ENCODE measurements at places on chromosomes 11 and 22. TPM values are rescaled to one million over a fixed set of nuclear protein-coding genes. Genes with fewer than 3 reads are reported as not detected.
A peak's percentile ranks its signal among the peaks of the same experiment; 100 is the strongest.

- no peaks in the 10 kb centered on the region for H3K27me3 ChIP-seq
- no peak overlapping the region for H3K4me3 ChIP-seq
Measured at GRCh38 chr11:15216678-15217077, 102.0 kb downstream of the INSC start.

DNA sequence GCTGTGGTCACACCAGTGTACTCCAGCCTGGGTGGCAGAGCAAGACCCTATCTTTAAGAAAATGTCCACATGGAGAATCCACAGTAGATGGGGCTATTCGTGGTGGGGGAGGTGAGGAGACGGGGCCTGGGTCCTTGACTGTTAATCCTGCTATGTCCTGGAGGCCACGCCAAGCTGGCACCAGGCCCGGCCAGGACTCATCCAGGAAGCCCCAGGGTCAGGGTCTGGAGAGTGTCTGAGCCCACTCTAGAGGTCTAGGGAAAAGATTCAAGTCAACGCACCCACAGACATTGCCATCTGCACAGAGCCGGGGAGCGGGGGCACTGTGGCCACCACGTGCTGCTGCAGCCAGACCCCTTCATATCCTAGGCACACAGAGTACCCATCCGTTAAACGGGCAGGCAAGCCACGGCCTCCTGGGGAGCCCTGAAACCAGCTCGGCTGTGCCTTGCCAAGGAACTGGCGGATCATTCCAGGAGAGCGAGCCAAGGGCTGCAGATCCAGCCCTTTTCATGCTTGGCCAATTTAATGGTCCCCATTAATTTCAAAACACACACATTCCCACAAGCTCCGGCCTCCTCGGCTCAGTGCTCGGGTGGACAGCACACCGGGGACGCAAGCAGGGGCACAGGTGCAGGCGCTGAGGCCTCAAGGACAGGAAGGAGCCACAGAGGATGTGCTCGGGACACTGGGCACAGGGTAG, 24.7 kb downstream of the MACROD1 start:
- peaks cover 9% of the 10 kb centered on the region for H3K4me1 ChIP-seq
- H3K36me3 ChIP-seq: no peaks in the 10 kb centered on the region
- H3K27ac ChIP-seq: no peak overlapping the region
- H3K4me3 ChIP-seq: no peak overlapping the region
- no peak for DNase-seq

GRCh38 chr11:69867076-69868005, 48.1 kb upstream of the FGF3 start:
- no peak overlapping the region for H3K4me3 ChIP-seq
- H3K4me1 ChIP-seq: no peaks in the 10 kb centered on the region
- DNase-seq: no peak
- no peak overlapping the region for H3K27ac ChIP-seq

SYCE3 gene
- 2.0 TPM for total RNA-seq

OR4D5 gene
- total RNA-seq: not detected

GRCh38 chr11:35563484-35564244, 38.2 kb upstream of the PAMR1 start:
- no peak overlapping the region for H3K4me3 ChIP-seq
- DNase-seq: no peak
- H3K27me3 ChIP-seq: peaks cover 27% of the 10 kb centered on the region
- no peaks in the 10 kb centered on the region for H3K36me3 ChIP-seq
- no peak overlapping the region for H3K27ac ChIP-seq
- no peaks in the 10 kb centered on the region for H3K4me1 ChIP-seq

DNA sequence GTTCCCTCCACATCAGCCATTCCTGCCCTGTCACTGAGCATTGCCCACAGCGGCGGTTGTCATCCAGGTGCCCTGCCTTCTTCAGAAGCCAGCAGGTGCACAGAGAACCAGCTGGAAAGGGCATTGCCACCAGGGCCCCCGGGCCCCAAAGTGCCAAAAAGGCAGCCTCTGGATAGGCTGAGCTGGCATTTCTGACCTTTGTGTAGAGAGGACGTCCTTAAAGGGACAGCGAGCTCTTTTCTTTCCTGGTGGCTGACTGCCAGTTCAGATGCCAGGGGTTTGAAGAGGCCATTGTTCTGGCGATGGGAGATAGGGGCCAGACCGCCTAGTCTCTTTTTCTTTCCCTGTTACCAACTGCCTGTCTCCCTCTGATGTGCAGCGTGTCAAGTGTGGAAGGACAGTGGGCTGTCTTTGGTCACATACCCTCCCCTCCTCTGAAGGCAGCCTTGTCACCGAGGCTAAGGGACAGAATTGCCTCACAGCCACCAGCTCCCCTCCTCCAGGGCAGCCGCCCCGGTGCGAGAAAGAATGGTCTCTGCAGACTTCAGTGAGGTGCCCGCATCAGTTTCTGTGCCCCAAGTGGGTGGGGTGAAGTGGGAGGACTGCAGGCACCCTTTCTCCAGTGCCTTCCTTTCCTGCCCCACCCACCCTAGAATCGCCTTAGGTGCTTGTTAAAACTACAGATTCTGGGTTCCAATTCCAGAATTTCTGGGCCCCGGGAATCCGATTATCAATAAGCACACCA, 109.6 kb downstream of the SCN3B start:
- no peak for DNase-seq
- H3K36me3 ChIP-seq: peaks cover 3% of the 10 kb centered on the region
- H3K4me3 ChIP-seq: no peak overlapping the region
- no peak overlapping the region for H3K27ac ChIP-seq
- no peaks in the 10 kb centered on the region for H3K27me3 ChIP-seq
- H3K4me1 ChIP-seq: peaks cover 15% of the 10 kb centered on the region

DNA sequence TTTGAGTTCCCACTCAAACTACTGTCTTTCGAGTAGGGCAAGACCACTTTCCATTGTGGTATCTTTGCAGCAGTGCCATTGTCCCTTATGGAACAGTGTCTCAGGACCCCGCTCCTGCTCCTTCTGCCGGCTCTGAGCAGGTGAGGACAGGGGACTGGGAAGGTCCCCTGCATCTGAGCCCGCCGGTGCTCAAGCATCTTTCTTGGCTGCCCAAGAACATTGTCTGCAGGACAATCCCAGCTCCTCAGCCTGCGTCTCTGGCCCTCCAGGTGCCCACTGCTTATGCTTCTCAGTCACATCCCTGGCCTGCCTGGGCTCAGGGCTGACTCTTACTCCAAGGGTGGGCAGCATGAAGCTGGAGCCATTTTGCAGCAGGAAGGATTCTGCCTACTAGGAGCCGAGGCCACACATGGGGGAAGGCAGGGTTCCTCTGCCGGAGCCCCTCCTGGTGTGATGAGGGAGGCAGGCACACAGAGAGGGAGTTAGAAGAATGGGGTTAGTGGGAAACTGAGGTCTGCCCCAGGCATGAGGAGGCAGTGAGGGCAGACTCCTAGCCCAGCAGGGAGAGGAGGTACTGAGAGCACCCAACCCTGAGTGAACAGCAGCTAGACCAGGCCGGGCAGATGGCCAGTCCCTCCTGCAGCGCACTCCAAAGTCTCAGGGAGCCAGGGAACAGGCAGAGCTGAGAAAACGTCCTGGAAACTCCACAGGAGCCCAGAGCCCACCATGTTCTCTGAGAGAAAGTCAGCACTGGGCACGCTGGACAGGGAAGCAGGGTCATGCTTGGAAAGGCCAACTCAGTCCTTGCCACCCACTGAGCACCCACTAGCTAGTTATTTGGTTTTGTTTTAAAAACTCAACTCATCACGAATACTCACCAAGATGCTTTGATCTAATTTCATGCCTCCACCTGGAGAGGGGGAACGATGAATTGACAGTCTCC, 7.5 kb upstream of the PPARA start:
- no peak overlapping the region for H3K27ac ChIP-seq
- H3K36me3 ChIP-seq: no peaks in the 10 kb centered on the region
- DNase-seq: no peak
- no peaks in the 10 kb centered on the region for H3K4me1 ChIP-seq

DNA sequence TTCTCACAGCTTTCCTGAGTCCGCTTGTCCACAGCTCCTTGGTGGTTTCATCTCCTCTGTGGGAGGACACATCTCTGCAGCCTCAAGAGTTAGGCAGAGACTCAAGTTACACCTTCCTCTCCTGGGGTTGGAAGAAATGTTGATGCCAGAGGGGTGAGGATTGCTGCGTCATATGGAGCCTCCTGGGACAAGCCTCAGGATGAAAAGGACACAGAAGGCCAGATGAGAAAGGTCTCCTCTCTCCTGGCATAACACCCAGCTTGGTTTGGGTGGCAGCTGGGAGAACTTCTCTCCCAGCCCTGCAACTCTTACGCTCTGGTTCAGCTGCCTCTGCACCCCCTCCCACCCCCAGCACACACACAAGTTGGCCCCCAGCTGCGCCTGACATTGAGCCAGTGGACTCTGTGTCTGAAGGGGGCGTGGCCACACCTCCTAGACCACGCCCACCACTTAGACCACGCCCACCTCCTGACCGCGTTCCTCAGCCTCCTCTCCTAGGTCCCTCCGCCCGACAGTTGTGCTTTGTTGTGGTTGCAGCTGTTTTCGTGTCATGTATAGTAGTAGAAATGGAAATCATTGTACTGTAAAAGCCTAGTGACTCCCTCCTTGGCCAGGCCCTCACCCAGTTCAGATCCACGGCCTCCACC, 11.7 kb downstream of the RASD2 start:
- no peak overlapping the region for H3K27ac ChIP-seq
- peaks cover 14% of the 10 kb centered on the region for H3K4me1 ChIP-seq
- no peak overlapping the region for H3K4me3 ChIP-seq
- H3K27me3 ChIP-seq: no peaks in the 10 kb centered on the region
- DNase-seq: peak; percentile 92

DNA sequence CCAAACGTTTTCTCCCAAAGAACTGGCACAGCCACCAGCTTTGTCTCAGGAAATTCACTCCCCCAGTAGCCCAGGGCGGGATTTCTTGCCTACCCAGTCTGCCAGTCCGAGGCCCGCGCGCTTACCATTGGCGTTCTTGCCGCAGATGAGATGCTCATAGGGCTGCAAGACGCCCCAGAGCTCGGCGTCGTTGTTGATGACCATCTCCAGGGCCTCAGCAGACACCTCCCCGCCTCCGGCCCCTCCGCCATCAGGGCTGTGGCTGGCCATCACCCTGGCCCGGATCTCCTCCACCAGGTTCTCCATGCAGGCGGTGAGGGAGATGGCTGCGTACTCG, 1.3 kb downstream of the ABTB2 start:
- H3K27me3 ChIP-seq: peaks cover 29% of the 10 kb centered on the region
- peak overlapping the region; percentile 76 for H3K4me3 ChIP-seq
- peaks cover 20% of the 10 kb centered on the region for H3K4me1 ChIP-seq
- H3K36me3 ChIP-seq: peaks cover 4% of the 10 kb centered on the region

DNA sequence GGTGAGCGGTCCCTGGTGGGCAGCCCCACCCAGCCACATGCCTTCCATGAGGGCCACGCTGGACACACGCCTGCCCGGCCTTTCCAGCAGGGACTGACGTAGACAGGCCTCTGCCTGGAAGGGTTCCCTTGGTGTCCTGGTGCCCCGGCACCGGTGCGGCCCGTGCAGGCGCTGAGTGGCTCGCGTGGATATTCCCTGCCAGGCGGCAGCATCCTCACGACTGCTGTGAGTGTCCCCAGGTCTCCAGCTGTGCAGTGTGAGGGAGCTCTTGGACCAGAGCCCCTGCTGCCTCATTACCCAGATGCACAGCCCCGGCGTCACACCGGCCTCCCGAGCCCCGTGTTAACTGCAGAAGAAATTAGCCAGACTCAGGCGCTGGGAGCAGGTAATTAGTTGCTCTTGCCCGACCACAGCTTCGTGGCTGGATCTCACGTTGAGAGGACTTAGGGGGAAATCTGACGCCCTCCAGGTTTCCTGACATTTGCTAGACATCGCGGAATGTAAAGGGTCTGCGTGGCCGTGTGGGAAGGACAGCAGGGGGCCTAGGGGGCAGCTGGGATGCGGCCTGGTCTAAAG, 1196.3 kb downstream of the BRD1 start:
- peaks cover 10% of the 10 kb centered on the region for H3K4me1 ChIP-seq
- peaks cover 2% of the 10 kb centered on the region for H3K27me3 ChIP-seq
- no peaks in the 10 kb centered on the region for H3K36me3 ChIP-seq
- DNase-seq: no peak
- no peak overlapping the region for H3K27ac ChIP-seq

- no peak overlapping the region for H3K27ac ChIP-seq
- H3K4me1 ChIP-seq: peaks cover 50% of the 10 kb centered on the region
- no peak overlapping the region for H3K4me3 ChIP-seq
- H3K27me3 ChIP-seq: no peaks in the 10 kb centered on the region
- H3K36me3 ChIP-seq: peaks cover 29% of the 10 kb centered on the region
Measured at GRCh38 chr22:42604403-42604802, 10.3 kb downstream of the POLDIP3 start.

DNA sequence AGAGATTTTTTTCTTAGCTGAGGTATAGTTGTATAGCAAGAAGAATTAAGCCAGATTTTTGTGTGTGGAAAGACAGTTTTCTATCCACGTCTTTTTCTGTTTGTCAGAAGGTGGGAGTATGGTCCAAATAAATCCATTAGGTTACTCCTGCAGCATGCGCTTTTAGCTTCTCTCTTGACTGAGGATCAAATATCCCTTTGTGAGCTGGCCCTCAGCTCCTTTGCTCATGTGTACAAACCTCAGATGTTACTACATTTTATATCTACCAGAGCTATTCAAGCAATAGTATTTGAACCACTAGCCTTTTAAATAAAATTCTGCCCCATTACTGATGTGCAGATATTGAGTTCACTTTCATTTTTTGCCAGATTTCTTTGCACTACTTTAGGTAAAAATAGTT, 8.8 kb upstream of the SIDT2 start:
- DNase-seq: no peak
- H3K4me3 ChIP-seq: no peak overlapping the region
- peaks cover 12% of the 10 kb centered on the region for H3K36me3 ChIP-seq
- H3K4me1 ChIP-seq: peaks cover 11% of the 10 kb centered on the region
- no peaks in the 10 kb centered on the region for H3K27me3 ChIP-seq

GRCh38 chr11:92552942-92553341, 328.3 kb downstream of the FAT3 start:
- H3K27ac ChIP-seq: no peak overlapping the region
- DNase-seq: no peak
- no peaks in the 10 kb centered on the region for H3K4me1 ChIP-seq
- H3K27me3 ChIP-seq: no peaks in the 10 kb centered on the region
- H3K36me3 ChIP-seq: no peaks in the 10 kb centered on the region

SLC17A6 gene
- not detected for total RNA-seq

OAF gene
- total RNA-seq: 1.6 TPM

GRCh38 chr11:6646918-6647679, 8.5 kb downstream of the DCHS1 start:
- no peaks in the 10 kb centered on the region for H3K27me3 ChIP-seq
- H3K4me3 ChIP-seq: no peak overlapping the region
- no peaks in the 10 kb centered on the region for H3K4me1 ChIP-seq
- peak; percentile 52 for DNase-seq

DNA sequence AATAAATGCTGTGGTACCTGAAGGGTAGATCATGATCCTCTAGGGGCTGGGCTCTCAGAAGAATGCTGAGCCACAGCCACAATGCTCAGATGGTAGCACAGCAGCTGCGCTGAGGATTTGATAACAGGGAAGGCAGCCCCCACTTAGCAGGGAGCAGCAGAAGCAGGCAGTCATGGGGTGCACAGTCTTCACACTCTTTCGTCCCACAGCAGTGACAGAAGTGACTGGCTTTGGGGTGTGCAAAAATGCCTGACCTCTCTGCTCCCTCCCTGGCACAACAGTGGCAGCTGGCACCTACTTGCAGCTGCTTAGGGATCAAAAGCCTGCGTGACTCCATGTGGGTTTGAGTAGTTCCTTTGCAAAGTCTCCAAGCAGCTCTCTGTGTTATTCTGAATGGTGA, 1349.8 kb upstream of the RAG2 start:
- H3K27ac ChIP-seq: no peak overlapping the region
- no peak overlapping the region for H3K4me3 ChIP-seq
- DNase-seq: no peak
- H3K27me3 ChIP-seq: no peaks in the 10 kb centered on the region
- H3K4me1 ChIP-seq: no peaks in the 10 kb centered on the region
- H3K36me3 ChIP-seq: no peaks in the 10 kb centered on the region
